ENCODE measurements at places on chromosomes 12 and 14. TPM values are rescaled to one million over a fixed set of nuclear protein-coding genes. Genes with fewer than 3 reads are reported as not detected.

DNA sequence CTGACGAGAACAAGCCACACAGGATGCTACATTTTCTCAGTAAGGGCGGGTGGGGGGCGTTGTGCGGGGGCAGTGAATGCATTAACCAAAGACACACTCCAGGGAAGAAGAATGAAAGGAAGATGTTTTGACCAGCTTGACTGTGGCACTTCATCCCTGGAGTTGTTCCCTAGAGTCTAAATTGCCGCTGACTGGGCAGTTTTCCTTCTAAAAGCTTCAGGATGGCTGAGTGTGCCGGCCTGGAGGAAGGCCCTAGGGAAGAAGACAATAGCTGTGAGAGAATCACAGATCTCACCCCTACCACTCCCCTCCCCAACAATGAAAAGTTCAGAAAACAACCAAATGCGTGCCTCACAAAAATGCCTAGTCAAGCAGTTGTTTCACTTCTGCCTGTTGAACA is 67.2 kb downstream of the NKX2-1 start:
- DNase-seq = no peak

DNA sequence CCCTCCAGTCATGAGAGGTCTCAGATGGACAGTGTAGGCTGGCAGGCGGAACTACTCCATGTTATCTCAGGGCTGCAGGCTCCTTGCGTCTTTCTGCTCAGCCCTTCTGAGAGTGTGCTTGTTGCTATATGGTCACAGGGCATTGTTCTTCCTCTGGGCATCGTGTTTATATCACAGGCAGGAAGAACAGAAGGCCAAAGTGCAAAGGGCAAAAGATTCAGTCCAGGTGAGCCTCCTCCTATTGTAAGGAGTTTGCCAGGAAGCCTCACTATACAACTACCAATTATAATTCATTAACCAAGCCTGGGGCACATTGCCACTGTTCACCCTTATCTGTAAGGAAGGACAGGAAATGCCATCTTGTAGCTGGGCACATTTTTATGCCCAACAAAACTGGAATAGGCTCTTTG is 195.5 kb upstream of the KITLG start:
- peak; percentile 57 for DNase-seq

- DNase-seq = no peak
Observed at GRCh38 chr12:103181366-103182152, 224.1 kb downstream of the ASCL1 start.

DNA sequence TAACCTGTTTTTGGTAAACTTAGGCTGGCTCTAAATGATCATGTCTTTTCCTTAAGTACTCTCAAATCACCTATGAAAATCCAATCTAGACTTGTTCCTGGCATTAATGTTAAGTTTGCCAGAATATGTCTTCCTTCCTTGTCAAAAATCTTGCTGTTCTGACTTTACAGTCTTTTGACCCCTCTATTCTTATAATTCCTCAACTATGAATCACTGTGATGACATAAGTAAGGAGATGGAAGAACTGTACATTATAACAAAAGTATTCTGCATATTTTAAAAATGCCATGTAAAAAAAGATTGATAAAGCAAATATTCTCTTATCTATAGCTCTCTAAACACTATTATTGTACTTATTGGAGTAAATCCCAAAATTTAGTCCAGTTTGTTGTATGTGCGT is 51.4 kb upstream of the BAZ1A start:
- DNase-seq = no peak

GRCh38 chr12:51386351-51386750 is 4.9 kb downstream of the GALNT6 start:
- DNase-seq = no peak

- DNase-seq = no peak
Observed at GRCh38 chr14:29885988-29886387, 41.7 kb downstream of the PRKD1 start.

- DNase-seq = no peak
Observed at GRCh38 chr12:67504026-67504425, 144.5 kb upstream of the DYRK2 start.

GRCh38 chr14:103016071-103016470 is 41.3 kb downstream of the CDC42BPB start:
- peak; percentile 67 for DNase-seq

- no peak for DNase-seq
Observed at GRCh38 chr12:131020326-131021153, 66.8 kb downstream of the ADGRD1 start.

GRCh38 chr14:94601884-94602391 is 10.3 kb upstream of the SERPINA3 start:
- DNase-seq = no peak

- no peak for DNase-seq
Observed at GRCh38 chr14:44420226-44420625, 86.9 kb downstream of the FSCB start.

APOF gene
- total RNA-seq = 188 TPM

TMTC1 gene
- 5.4 TPM for total RNA-seq

EML5 gene
- 0.13 TPM for total RNA-seq

Measured in left lobe of liver (tissue), 2 donors.